AG08395 (cell line): ENCODE measurements at places on chromosomes 1 and 21.

DNA sequence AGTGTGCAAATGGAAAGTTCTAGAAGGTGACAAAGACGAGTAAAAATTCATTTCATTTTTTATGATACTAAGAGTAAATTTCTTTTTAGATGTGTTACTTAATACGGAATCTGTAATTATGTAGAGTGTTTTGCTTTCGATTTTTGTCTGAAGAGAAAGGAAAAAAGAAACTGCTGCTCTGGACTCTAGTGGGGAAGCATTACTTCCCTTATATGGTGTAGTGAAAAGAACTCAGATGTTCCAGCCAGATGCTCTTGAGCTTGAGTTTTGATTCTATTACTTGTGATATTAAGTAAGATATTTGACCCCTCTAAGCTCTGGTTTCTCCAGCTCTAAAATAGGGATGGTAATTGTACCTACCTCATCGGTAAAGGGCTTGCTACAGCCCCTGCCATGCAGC, 12.2 kb upstream of the GPR161 start:
- no peak for DNase-seq

DNA sequence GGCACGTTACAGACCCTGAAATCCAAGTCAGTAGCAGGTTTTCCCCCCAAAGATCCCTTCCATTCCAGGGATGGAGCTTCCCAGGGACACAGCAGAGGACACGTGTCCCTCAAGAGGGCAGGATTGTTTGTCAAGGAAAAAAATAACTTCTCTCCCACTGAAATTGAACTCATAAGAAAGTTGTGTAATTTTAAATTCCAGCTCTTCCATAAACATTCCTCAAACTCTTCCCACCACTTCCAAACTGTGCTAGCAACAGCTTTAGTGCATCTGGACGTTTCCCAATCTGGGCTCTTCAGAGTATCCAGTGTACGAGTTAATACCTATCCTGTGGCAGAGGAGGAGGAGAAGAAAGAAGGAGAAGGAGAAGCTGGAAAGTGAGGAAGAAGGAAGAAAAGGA, 79.6 kb downstream of the PSMG1 start:
- peak; percentile 26 for DNase-seq

DNA sequence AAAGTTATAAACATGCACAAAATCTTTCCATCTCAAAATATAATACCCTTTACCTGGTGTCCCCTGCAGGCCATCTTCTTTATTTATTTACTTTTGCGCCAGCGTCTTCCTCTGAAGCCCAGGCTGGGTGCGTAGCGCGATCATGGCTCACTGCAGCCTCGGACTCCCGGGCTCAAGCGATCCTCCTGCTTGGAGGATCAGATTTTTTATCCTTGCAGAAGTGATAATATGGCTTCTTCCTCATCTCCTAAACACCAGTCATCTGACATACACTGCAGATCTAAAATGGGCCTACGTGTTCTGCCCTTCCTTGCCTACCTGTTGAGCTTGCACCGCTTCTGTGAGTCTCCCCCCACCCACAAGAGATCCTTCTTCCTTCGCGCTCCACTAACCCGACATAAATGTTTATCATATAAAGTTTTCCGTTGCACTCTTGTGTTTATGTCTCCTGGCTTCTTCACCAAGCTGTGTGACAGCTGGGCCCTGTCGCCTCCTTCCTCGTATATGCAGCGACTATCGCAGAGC, 506 bp upstream of the SRP9 start:
- no peak for DNase-seq

DNA sequence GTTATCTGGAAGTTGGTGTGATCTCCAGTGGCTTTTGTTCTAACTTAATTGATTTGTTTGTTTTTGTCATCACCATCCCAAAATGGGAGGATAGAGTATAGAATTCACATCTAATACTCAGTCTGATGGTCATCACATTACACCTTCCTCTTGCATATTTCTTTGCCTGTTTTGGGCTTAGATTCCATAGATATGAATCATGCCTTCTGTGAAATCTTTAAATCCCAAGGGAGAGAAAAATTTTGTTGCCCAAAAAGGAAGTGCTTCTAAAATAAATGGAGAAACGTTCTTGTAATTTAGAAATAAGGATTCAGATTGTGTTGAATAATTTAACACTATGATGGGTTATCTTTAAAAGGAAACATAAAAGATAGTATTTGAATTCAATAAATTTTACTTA, 446.0 kb upstream of the LRRC7 start:
- no peak for DNase-seq

GRCh38 chr21:27582948-27583430, 616.1 kb upstream of the ADAMTS5 start:
- peak; percentile 14 for DNase-seq

- DNase-seq, result peak; percentile 16
Measured at GRCh38 chr1:185427264-185427663, 110.2 kb upstream of the IVNS1ABP start.

DNA sequence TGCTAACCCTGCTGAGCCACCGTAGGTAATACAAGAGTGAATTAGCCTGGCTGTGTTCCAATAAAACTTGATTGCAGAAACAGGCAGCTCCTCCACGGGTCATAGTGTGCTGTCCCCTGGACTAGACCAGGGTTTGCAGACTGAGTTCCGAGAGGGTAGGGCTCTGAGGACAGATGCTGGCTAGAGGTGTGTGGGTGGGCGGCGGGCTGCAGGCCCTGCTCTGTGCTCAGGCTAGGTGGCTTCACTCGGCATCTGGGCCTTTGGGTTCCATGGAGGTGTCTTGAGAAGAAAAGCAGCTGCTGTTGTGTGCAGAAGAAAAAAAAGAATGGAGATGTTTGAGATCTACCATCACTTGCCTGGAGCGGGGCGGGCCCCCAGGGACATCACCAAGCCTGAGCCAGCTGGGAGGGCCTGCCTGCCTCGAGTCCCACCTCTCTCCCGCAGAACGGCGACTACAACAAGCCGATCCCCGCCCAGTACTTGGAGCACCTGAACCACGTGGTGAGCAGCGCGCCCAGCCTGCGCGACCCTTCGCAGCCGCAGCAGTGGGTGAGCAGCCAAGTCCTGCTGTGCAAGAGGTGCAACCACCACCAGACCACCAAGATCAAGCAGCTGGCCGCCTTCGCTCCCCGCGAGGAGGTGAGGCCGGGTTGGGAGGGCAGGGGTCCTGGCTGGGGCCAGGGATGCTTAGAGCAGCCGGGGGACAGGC, 7.9 kb downstream of the TMEM201 start:
- no peak for DNase-seq

- no peak for DNase-seq
Measured at GRCh38 chr1:71071720-71072119, 9.1 kb downstream of the ZRANB2 start.

DNA sequence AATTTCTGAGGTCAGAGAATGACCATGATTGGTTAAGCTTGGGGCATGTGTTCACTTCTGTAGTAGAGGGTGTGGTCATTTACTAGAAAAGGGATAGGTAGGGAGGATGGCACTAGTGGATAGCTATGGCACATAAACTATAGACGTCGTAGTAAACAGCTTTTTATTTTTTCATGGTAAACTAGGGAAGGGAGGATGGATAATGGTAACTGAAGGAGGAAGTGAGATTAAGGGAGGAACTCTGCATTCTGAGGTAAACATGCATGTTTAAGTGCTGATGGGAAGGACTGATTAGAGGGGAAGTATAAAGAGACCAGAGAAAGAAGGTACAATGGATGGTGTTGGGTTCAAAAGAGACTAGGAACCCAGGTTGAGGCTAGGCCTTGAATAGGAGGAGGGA, 26.9 kb downstream of the PTGS2 start:
- no peak for DNase-seq

GRCh38 chr1:76687307-76688175, 179.7 kb upstream of the ST6GALNAC5 start:
- no peak for DNase-seq

- DNase-seq, result peak; percentile 25
Measured at GRCh38 chr1:150764617-150765101, 919 bp downstream of the CTSS start.

DNA sequence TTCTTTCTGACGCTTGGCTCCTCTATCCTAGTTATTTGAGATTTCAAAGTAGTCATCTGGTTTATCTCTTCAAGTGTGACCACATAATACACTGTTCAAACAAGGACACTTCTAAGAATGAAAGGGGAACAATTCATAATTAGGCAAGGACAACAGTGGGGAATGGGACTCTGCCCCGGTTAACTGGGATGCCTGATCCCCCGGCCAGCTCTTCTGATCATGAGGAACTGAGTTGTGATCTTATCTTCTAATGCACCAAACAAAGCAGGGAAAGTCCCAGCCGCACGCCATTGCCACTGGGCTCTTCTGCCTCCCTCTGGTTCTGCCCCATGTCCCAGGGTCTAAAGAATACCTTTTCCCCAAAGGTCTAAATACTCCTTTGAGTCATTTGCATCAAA, 158.2 kb upstream of the IRF2BP2 start:
- DNase-seq, result no peak

GRCh38 chr1:53626616-53627015, 112.3 kb downstream of the GLIS1 start:
- no peak for DNase-seq

GRCh38 chr21:17921579-17922530, 102.7 kb upstream of the C21orf91 start:
- peak; percentile 46 for DNase-seq

GRCh38 chr21:44654576-44655175, at the start of gene KRTAP12-4:
Gene KRTAP12-4 (minus strand): TSS chr21:44654659. CDS start chr21:44654614, 45 bp downstream.
- DNase-seq, result no peak

DNA sequence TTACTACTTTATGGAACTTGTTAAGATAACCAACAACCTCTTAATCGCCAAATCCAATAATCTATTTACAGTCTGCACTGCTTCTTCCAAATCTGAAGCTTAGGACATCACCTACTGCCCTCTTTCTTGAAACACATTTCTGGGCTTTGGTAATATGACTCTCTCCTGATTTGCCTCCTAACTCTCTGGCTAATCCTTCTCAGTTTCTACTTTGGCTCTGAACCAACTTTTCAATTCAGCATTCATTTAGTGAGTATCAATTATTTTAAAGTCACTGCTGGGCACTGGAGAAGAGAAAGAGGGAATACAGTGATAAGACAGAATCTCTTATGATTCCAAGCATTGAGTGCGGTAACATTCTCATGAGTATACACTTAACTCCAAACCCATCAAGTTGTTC, 275.0 kb downstream of the AKT3 start:
- DNase-seq, result no peak

- DNase-seq, result no peak
Measured at GRCh38 chr1:185325413-185325812, 8.4 kb upstream of the IVNS1ABP start.

DNA sequence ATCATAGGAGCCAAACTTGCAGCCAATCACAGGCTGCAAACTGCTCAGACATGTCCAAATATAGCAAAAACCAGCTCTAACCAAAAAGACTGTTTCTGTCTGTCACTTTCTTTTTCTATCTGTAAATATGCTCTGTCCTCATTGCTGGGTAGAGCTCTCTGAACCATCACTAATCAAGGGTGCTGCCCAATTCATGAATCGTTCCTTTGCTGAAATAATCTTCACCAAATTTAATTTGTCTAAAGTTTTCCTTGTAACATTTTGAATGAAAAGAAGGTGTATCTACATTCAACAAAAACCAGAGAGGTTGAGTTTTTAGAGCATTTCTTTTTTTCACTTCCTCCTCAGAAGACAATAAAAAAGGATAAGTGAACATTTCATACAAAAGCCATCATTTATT, 1221.7 kb upstream of the ADGRL2 start:
- DNase-seq, result no peak

- no peak for DNase-seq
Measured at GRCh38 chr1:111742938-111743549, 3.8 kb upstream of the INKA2 start.

DNA sequence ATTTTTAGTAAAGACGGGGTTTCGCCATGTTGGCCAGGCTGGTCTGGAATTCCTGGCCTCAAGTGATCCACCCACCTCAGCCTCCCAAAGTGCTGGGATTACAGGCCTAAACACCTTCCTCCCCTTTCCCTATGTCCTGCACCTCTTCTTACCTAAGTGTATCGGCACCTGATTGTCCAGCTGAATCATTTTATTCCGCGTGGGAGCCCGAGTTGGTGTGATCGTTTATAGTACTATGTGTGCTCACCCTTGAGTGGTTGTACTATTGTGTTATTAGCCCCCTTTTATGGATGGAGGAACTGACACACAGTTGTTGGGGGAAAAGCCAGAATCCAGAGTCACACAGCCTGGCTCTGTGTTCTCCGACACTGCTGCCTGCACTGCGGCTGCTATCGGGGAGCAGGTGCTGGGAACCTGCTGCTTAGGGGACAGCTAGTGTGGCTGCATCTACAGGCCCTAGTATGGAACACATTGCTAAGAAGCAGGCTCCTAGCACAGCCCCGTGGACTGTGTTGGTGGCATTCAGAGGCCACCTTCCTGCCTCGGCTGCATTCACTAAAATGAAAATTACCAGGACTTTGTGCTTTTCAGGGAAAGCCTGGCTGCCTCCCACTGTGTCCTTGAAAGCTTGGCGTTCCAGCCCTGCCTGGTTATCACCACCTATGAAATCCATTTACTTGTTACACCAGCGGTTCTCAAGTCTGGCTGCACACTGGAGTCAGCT, 21.6 kb downstream of the ENO1 start:
- DNase-seq, result no peak

- DNase-seq, result no peak
Measured at GRCh38 chr1:14693949-14694348, 95.5 kb downstream of the KAZN start.

GRCh38 chr1:26284597-26285347, 4.9 kb downstream of the SH3BGRL3 start:
- DNase-seq, result peak; percentile 94

- no peak for DNase-seq
Measured at GRCh38 chr21:41508415-41509144, 622 bp upstream of the TMPRSS2 start.

DNA sequence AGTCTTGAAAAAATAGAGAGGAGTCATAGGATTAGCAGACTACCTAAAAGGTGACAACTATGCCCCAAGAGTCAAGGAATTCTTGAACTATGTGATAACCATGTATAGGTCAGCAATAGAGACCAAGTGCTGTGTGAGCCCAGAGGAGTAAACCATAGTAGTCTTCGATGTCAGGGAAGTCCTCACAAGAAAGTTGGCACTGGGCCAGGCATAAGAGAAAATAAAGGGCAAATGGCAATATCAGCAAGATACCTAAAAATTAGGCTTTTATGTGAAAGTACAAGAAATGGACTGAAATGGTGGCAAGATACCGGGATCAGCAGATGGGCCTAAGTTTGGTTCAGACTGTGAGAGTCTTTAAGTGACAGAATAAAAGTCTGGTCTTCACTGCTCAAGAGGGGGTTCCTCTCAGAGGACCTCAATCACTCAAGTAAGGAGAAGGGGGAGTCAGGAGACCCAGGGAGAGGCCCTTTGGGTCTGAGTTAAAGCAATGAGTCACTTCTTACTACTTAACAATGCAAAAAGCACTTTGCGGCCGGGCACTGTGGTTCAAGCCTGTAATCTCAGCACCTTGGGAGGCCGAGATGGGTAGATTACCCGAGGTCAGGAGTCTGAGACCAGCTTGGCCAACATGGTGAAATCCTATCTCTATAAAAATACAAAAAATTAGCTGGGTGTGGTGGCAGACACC, 95.0 kb downstream of the TEX35 start:
- DNase-seq, result no peak

- DNase-seq, result no peak
Measured at GRCh38 chr1:62180639-62181038, 14.0 kb upstream of the L1TD1 start.

- DNase-seq, result peak; percentile 5
Measured at GRCh38 chr1:119966020-119966419, 69.7 kb upstream of the ADAM30 start.

GRCh38 chr1:145926686-145927062, 610 bp downstream of the RBM8A start:
- DNase-seq, result no peak
